ENCODE measurements at places on chromosomes 3 and 15.

DNA sequence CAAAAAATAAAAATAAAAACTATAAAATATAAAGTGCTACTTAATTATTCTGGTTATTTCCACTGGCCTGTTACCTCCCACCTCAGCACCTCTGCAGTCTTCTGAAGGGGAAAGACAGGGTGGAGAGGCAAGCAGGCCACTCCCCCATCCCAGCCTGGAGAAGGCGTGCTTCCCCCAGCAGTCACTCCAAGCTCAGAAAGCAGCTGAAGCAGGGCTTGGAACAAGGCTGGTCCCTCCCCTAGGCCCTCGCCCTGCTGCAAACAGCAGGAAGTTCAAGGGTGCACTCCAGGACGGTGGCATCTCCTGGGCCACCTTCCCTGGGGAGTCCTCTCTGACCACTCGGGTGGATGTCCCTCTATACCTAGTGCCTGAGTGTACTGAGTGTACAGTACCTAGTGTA, 21.4 kb downstream of the CACNA2D2 start:
- H3K4me1 ChIP-seq: peaks cover 12% of the 10 kb centered on the region
- H3K27ac ChIP-seq: no peak overlapping the region
- no peak overlapping the region for H3K4me3 ChIP-seq
- no peaks in the 10 kb centered on the region for H3K27me3 ChIP-seq

GRCh38 chr3:186980989-186981388, 50.7 kb downstream of the ST6GAL1 start:
- peaks cover 14% of the 10 kb centered on the region for H3K36me3 ChIP-seq
- H3K27ac ChIP-seq: no peak overlapping the region
- DNase-seq: no peak
- no peaks in the 10 kb centered on the region for H3K27me3 ChIP-seq

DNA sequence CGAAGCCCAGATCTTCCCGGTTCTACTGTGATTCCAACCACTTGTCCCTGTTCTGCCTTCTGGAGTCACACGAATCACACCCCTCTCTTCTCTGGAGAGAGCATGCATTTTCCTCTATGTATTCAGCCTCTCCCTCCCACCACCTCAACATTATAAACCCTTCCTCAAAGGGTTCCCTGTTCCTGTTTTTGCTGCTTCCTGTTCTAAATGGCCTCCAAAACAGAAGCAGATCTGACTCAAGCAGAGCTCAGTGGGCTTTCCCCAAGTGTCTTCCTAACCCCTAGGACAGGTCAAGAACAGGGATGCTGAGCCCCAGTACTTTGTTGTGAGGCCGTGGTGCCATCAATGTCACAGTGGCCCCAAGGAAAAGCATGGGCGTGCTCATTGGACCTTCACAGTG, 75.7 kb upstream of the ARNT2 start:
- no peak overlapping the region for H3K27ac ChIP-seq
- peaks cover 9% of the 10 kb centered on the region for H3K27me3 ChIP-seq
- H3K4me3 ChIP-seq: no peak overlapping the region

DNA sequence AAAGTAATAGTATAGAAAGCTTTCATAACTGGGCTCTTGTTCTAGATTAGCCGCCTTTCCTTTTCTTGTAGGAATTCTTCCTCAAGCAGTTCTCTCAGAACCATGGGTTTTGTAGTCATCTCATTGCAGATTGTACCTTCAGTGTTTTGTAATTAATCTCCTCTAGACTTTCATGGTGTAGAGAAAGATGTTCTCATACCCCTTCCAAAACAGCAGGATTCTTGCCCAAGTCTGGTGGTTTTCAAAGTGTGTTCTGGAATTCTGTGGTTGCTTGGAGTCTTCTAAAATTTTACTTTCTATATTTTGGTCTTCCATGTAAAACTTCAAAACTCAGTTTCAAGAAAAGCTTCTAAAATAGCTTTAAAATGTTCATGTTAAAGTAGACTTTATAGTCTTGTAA, 293.8 kb downstream of the PTPRG start:
- H3K4me3 ChIP-seq: no peak overlapping the region
- H3K4me1 ChIP-seq: no peaks in the 10 kb centered on the region
- peaks cover 5% of the 10 kb centered on the region for H3K27me3 ChIP-seq
- H3K36me3 ChIP-seq: no peaks in the 10 kb centered on the region

DNA sequence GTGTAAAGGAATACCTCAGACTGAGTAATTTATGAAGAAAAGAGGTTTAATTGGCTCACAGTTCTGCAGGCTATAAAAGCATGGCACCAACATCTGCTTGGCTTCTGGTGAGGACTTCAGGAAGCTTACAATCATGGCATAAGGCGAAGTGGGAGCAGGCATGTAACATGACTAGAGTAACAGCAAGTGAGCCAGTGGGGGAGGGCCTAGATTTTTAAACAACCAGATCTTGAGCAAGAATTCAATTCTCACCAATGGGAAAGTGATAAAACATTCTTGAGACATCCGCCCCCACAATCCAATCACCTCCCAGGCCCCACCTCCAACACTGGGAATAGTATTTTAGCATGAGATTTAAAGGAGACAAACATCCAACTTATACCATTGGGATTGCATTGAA, 44.2 kb upstream of the BCL2A1 start:
- no peak overlapping the region for H3K27ac ChIP-seq
- no peak for DNase-seq
- no peaks in the 10 kb centered on the region for H3K36me3 ChIP-seq
- H3K27me3 ChIP-seq: no peaks in the 10 kb centered on the region
- no peaks in the 10 kb centered on the region for H3K4me1 ChIP-seq
- no peak overlapping the region for H3K4me3 ChIP-seq

DNA sequence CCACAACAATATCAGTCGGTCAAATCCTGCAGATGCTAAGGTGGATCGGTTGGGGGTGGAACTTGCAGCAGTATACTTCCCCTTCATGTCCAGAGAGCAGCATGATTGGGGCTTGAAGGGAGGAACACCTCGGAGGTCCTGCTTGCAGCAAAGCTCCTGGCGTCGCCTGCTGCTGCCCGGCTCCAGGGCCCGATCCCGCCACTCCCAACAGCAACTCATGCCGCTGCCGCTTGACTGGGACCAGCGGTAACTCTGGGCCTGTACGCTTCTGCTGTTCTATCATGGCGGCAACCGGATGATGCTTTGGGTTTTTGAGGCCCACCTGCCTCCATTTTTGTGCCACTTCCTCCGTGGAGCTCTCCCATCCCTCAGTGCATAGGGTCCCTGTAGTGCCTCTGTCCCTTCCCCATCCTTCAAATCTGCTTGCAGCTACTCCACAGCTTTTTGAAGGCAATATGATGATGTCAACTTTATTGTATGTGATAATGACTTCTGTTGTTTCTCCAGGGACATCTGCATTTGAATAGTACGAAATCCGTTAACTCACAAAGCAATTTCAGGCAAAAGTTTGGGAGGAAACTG, 56.3 kb downstream of the KCNAB1 start:
- H3K4me3 ChIP-seq: no peak overlapping the region
- H3K4me1 ChIP-seq: no peaks in the 10 kb centered on the region
- no peaks in the 10 kb centered on the region for H3K27me3 ChIP-seq
- H3K27ac ChIP-seq: no peak overlapping the region
- no peaks in the 10 kb centered on the region for H3K36me3 ChIP-seq
- no peak for DNase-seq

- no peak overlapping the region for H3K27ac ChIP-seq
- H3K4me1 ChIP-seq: no peaks in the 10 kb centered on the region
- no peak for DNase-seq
- peaks cover 17% of the 10 kb centered on the region for H3K36me3 ChIP-seq
- no peaks in the 10 kb centered on the region for H3K27me3 ChIP-seq
Measured at GRCh38 chr15:70060214-70060992, 37.3 kb downstream of the TLE3 start.

GRCh38 chr15:81323559-81323943, 390 bp downstream of the STARD5 start:
- no peak for DNase-seq
- H3K27me3 ChIP-seq: no peaks in the 10 kb centered on the region
- peaks cover 3% of the 10 kb centered on the region for H3K36me3 ChIP-seq

DNA sequence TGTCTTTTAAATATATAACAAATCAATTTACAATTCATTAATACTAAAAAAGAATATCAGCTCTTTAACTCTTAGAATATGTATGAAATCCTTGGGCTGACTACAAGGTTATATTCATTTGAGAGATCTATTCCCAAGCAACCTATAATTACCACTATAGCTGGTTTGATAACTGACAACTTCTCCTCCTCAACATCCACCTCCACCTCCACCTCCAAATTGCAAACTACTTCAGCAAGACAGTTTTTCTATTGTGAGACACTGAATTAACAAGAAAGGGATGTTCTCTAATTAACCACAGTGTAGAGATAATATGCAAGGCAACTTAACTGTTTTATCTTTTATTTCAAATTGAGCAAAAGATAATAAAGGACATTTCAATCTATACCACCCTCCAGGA, 284.8 kb upstream of the ARL6 start:
- no peak overlapping the region for H3K27ac ChIP-seq
- H3K27me3 ChIP-seq: no peaks in the 10 kb centered on the region
- no peak for DNase-seq
- no peaks in the 10 kb centered on the region for H3K4me1 ChIP-seq

All from activated naive CD8-positive, alpha-beta T cell treated with anti-CD3 and anti-CD28 coated beads for 36 hours (primary cell).